OCI-LY7 (cell line): ENCODE measurements at places on chromosomes 3 and 15.

DNA sequence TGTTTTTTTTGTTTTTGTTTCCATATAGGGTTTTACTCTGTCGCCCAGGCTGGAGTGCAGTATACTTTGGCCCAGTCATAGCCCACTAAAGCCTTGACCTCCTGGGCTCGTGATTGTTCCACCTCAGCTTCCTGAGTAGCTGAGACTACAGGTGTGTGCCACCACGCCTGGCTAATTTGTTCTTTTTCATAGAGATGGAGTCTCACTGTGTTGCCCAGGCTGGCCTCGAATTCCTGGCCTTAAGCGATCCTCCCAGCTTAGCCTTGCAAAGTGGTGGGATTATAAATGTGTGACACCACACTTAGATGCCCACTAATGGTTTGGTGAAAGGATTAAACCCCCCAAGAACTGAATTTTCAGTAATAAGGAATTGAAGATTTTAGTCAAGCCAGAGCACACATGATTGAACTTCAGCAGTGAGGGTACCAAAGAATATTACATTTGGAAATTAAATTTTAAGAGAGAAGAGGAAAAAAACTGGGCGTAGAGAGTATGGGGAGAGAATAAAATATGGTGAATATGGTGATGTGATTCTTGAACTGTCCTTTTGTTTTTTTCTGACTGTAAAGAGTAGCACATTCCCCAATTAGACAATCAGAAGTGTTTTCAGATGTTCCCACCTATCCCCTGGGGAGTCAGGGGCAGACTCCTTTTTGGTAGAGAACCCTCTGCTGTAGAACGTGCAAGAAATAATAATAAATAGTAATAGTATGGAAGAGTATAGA is 208.1 kb downstream of the PTPRG start:
- DNase-seq: no peak

GRCh38 chr3:64691051-64691450 is 3.3 kb upstream of the ADAMTS9 start:
- DNase-seq: no peak

DNA sequence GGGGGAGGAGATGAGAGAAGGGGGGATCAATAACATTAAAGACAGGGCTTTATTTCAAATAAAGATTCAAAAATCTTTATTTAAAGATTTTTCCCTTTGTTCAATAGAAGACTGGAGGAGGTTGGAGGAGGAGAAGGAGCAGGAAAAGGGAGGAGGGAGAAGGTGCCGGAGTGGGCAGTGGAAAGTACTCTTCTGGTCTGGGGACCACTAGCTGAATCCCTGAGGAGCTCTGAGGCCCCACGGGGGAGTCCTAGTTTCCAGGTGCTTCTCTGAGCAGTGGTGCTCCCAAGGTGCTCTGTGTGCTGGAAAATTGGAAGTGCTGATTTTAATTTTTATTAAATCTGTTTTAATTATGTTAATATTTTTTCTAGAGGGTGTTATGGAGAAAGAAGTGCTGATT is 19.4 kb upstream of the SEMA4B start:
- DNase-seq: no peak

DNA sequence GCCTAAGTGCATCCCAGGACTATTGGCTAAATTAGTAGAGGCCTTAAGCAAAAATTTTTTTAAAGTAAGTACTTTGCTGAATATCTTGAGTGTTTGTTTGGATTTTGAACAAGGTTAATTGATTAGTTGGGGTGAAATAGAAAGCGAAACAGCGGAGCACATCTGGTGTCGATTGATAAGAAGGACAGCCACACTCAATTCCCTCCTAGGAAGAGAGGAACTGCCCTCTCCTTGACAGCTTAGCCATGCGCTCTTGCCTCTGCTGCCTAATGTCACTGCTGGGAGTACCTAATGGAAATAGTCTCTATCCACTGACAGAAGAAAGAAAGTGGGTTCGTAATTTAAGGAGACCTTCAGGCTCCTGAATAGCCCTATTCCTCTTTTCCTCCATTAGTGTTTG is 943.6 kb downstream of the DIPK2A start:
- DNase-seq: no peak

- DNase-seq: no peak
Observed at GRCh38 chr3:111762537-111762936, 96.5 kb upstream of the PHLDB2 start.

DNA sequence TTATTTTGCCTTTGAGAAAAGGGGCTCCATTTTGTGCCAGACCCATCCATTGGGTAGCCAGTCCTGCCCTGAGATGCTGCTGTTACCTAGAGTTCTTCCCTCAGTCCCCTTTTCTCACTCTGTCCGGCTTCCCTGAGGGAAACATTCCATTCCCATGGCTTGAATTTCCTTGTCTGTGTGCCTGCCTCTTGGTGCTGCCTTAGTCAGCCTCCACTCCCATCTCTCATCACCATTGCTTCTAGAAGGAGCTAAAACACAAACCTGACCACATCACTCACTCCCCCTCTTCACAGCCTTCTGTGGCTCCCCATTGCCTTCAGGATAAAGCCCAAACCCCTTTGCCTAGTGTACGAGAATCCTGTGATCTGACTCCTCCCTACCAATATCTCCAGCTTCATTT is 25.2 kb upstream of the C2CD4B start:
- DNase-seq: no peak

DNA sequence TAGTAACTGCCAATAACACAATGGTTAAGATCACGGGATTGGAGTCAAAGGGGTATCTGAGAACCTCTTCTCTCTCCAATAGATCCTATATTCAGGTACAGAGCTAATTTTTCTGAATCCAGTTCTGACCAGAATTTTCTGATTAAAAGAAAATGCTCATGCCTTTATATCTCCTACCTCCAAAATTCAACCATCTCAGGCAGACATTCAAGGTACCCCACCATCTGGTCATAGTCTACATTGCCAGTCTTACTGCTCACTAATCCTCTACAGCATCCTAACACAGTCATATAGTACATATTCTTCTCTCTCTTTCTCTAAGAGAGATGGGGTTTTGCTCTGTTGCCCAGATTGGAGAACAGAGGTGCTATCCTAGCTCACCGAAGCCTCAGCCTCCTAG is 59.1 kb downstream of the LSAMP start:
- no peak for DNase-seq

DNA sequence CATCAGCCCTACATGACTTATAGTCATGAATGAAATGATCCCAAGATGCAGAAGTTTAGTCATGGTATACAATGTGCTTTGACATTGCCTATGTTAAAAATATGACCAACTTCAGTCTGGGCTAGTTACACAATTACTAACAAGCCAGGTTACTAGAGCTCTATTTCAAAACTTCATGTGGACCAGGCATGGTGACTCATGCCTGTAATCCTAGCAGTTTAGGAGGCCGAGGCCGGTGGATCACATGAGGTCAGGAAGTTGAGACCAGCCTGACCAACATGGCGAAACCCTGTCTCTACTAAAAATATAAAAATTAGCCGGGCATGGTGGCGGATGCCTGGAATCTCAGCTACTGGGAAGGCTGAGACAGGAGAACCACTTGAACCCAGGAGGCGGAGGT is 613.0 kb downstream of the CADM2 start:
- no peak for DNase-seq

- DNase-seq: no peak
Observed at GRCh38 chr15:47473832-47474231, 243.5 kb upstream of the SEMA6D start.

DNA sequence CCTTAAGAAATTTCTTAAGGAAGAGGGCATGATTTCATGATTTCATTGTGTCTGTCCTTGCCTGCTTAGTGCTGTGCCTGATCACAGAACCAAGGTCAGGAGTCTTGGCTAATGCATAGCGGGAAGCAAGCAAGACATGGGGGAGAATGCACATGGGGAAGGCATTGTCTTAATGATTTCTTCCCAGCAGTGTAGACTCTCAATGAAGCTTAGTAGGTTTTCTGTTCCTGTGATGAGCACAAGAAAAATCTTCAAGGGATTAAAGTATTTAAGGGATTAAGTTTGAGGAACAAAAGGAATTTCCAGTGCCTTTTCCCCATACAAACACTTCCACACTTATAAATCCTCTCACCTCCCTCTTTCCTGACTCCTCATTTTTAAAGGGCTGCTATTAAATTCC is 46.9 kb upstream of the SEMA6D start:
- DNase-seq: no peak

DNA sequence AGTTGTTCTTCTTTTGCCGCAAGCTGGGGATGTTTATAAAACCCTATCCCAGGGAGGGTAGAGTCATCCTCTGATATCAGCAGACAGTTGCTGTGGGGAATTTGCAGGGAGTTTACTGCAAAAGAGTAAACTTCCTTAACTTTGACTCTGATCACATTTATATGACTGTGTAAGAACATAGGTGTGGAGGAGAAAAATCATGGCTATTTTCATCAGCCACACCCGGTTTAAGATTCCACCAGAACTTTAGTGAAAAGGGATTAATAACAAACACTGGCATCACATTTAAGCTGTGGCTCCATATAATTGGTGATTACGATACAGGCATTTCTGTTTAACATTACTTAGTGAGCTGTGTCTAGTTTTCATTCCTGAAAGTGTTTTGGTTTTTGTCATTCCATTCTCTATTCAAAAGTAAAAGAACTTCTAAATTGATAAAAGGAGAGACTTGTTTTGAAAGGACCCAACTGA is 143.1 kb downstream of the MYLK start:
- DNase-seq: no peak

DNA sequence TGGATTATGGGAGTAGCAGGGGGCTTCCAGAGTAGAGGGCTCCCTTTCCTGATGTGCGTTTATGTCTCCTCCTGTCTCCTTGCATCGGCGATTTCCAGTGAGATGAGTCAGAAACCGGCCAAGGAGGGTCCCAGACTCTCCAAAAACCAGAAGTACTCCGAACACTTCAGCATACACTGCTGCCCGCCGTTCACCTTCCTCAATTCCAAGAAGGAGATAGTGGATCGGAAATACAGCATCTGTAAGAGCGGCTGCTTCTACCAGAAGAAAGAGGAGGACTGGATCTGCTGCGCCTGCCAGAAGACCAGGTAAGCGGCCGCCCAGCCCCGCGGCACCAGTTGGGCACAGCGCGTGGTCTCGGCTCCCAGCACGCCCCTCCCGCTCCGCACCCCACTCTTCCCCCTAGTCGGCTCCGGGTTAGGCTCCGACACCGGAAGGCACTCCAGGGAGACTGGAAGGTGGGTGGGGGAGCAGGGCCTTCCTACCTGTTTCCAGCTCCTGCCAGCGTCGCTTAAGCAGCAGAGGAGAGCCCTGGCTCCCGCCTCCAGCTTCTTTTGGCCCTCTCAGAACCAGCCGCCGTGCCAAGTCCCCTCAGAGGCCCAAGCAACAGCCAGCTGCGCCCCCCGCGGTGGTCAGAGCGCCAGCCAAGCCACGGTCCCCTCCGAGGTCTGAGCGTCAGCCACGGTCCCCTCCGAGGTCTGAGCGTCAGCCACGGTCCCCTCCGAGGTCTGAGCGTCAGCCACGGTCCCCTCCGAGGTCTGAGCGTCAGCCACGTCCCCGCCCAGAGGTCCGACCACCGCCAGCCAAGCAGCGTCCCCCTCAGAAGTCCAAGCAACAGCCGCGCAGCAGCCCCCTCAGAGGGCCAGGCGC is 34.7 kb downstream of the MOBP start:
- no peak for DNase-seq

GRCh38 chr3:42490243-42490642 is 12.2 kb upstream of the VIPR1 start:
- peak; percentile 93 for DNase-seq

- no peak for DNase-seq
Observed at GRCh38 chr3:147113293-147114044, 292.9 kb downstream of the ZIC4 start.

- DNase-seq: no peak
Observed at GRCh38 chr15:59609730-59610712, 1.6 kb upstream of the GCNT3 start.

- DNase-seq: peak; percentile 58
Observed at GRCh38 chr3:150495563-150496168, 50.6 kb downstream of the SERP1 start.

- no peak for DNase-seq
Observed at GRCh38 chr3:158709666-158710083, 22.6 kb downstream of the RARRES1 start.

- no peak for DNase-seq
Observed at GRCh38 chr3:66053550-66054094, 14.9 kb upstream of the MAGI1 start.

- DNase-seq: peak; percentile 2
Observed at GRCh38 chr3:149401212-149401925, 23.9 kb upstream of the TM4SF1 start.

DNA sequence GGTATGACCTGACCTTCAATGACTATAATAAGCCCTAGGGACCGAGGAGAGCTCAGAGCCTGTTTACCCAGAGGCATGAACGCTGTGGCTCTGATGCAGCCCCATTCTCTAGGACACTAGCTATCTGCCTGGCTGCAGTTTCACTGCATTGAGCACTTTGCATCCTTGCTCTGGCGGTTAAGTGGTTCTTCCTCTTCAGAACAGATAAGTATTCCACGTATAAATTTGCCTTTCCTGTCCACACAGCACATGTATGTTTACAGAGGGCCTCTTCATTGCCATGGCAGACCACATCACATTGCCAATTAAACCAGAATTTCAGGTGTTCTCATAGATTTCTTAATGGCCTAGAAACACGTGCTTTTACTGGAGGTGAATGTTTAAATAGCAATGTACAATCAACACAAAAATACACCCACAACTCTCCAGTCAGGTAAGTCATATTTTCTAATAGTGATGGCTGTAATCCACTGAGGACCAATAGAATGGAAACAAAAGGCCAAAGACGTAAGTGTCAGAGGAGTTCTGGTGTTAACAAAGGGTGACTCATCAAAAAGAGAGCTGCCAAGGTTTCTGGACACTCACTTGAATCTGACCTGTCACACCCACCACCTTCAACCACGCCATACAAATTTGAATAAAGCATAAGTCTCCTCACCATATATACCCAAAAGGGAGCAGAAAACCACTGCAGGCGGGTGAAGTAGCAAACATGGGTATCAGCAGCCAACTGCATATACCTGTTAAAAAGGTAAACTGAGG is 553.4 kb downstream of the OCA2 start:
- no peak for DNase-seq

GRCh38 chr3:114455432-114455831 is 161.6 kb downstream of the TIGIT start:
- DNase-seq: no peak

DNA sequence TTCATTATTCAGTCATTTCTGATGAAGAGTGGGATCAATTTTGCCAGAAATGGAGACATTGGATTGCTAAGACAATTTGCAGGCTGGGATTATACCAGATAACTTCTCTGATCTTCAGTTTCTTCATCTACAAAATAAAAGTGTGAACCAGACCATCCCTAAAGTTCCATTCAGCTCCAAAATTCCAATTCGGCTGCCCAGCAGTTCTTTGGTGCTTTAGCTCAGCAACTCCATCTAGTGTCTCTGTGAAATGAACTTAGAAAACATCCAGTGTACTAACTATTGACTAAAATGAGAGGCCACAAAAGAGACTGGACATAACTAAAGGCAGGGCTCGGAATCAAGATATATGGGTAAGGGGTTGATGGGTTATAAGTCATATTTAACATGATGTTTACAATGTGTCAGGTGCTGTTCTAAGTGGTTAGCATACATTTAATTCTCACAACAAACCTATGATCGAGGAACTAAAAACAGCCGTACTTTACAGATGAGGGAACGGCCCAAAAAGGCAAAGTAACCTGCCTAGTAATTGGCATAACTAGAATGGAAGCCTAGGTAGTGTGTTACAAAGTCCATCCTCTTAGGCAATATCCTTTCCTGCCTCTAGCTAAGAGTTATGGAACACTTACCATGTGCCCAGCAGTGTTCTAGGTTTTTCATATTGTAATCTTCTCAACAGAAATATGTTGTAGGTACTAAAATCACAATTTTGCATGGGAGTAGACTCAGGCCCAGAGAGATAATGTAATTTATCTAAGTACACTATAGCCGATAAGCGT is 17.0 kb downstream of the THAP10 start:
- no peak for DNase-seq
